ENCODE measurements at places on chromosomes 1 and 21.

- DNase-seq, result no peak
These were observed 20.5 kb downstream of the PLA2G4A start for GRCh38 chr1:186849271-186849671.

DNA sequence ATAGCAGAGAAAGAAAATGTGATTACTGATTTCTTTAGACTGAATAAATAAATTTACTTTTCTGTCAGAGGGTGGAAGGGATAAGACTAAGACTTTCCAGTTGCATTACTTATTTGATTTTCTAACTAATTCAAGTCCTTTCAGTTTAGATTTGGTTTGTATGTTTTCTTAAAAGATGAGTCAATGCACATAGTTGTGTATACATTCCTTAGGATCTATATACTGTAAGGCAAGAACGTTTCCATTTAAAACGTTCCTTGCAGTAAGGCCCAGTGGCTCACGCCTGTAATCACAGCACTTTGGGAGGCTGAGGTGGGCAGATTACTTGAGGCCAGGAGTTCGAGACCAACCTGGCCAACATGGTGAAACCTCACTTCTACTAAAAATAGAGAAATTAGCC, 14.5 kb upstream of the SERTAD4 start:
- no peak for DNase-seq

GRCh38 chr1:90621986-90622385, 95.1 kb downstream of the BARHL2 start:
- no peak for DNase-seq

DNA sequence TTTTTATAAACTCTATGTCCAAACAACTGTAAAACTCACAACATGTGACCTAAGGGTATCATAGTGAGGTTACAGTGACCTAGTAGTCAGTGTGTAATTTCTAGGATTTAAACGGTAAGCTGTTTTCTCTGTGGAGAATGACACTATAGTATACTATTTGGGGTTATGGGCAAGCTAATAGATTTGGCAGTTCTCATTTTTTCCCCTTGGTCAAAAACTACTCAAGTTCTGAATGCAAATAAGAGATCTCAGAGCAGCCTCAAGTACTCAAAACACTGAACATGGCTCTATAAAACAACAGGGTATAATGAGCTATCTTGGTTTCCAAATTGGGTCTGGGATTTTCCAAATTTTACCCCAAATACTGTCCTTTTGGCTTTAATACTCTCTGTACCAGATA, 88.5 kb upstream of the HMCN1 start:
- no peak for DNase-seq

GRCh38 chr1:157770442-157771043, 6.4 kb downstream of the FCRL2 start:
- DNase-seq, result no peak

- no peak for DNase-seq
These were observed 48.1 kb upstream of the COL18A1 start for GRCh38 chr21:45356653-45357435.

All from SW 1271 (cell line).